ENCODE measurements at places on chromosomes 7 and 10.

- no peak for DNase-seq
Measured at GRCh38 chr10:101563007-101563406, 25.1 kb downstream of the POLL start.

DNA sequence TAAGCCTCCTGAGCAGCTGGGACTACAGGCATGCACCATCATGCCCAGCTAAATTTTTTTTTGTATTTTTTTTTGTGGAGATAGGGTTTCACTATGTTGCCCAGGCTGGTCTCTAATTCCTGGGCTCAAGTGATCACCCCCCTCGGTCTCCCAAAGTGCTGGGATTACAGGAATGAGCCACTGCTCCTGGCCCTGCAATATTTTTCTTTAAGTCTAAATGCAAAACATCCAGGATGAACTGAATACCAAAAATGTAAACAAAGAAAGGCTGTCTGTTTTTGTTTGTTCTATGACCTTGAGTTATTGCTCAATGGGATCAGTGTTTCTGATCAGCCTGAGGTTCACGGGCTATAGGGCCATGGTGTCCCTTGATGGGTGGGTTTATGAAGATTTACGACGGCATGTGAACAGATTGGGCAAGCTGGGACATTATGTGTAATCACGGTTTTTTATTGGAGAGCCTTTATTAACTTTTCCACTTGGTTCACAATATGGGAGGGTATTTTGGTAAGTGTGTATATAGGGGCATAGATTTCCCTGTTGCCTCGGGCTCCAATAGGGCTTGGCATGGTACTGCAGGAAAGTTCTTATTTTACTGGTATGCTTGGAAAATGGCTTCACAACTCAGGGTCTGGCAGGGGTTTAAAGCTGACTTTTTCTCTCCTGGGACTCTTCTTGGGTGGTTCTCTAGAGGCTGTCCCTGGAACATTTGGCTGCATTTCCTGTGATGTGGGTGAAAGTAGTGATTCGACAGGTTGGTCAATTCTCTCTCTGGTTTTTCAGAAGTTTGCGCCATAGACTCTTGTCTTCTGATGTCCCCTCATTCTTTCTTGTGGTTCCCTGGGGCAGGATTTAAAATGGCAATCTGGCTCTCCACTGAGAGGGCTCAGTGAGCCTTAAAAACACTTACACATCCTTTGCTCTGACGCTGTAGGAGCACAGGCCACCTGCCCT, 41.6 kb downstream of the MRPS33 start:
- no peak for DNase-seq

DNA sequence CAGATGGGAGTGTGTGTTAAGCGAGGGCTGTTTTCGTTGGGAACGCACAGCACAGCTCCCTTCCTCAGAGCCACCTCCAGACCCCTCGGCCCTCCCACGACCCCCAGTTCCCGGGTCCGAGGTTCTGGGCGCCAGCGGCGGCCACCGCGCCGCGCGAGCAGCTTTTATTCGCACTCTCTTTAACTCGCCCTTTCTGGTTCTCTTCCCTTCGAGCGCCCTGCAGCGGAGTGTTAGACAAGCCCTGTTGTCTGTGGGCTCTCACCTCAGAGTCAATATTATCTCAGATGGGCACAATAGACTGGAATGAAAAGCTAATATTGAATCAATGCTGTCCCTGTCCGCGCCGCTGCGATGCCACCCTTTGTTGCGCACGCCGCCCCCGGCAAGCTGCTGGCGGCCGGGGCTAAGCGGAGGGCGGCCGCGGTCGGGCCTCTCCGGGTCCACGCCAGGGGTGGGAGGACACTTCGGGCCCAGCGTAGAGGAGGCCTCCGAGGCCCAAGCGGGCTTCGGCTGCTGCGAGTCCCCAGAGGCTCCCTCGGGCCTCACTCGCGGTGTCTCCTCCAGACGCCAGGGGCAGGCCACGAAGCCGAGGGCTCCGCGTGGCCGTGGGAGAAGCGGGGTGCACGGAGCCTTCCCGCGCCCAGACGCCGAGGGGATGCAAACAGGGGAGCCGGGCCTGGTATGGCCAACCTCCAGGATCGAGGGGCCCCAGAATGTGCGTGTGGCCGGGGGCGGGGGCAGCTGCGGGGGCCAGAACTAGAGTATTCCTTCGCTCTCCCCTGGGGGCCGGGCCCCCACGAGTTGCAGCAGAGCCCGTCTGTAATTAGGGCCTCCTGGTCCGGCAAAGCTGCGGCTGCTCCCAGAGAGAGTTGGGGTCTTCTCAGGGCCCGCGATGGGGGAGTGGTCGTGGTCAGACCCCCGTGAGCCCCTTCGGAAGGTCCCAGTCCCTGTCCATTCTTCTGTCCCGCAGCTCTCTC, 7.9 kb upstream of the EMX2 start:
- DNase-seq: no peak

- DNase-seq: no peak
Measured at GRCh38 chr7:143467724-143468123, 9.9 kb upstream of the TAS2R41 start.

DNA sequence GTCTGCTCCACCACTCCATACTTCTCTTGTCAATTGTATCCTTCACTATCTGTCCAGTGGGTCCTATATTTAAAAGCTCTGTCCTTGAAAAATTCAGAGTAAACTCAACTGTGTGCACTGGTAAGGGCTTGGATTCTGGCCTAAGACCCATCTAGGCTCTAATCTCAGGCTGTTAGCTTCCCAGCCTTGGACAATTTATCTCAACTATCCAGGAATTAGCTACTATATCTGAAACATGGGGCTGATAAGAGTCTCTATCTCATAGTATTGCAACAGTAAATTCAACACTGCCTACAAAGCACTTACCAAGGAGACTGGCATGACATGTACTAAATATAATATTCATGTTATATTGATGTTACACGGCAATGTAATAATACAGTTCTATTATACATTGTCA, 303.4 kb downstream of the XPNPEP1 start:
- no peak for DNase-seq

DNA sequence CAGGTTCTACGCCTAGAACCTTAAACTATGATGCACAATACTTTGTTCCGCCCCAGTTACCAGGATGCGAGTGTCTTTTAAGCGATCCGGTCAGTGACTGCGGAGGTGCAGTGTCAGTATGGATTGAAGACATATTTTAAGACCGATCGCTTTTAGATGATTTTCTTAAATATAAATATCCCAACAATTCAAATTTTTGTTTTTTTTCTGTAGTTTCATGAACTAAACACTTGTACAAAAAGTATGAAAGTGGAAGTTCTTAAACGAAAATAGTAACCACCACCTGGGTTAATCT, 835 bp downstream of the COMMD3 start:
- no peak for DNase-seq

DNA sequence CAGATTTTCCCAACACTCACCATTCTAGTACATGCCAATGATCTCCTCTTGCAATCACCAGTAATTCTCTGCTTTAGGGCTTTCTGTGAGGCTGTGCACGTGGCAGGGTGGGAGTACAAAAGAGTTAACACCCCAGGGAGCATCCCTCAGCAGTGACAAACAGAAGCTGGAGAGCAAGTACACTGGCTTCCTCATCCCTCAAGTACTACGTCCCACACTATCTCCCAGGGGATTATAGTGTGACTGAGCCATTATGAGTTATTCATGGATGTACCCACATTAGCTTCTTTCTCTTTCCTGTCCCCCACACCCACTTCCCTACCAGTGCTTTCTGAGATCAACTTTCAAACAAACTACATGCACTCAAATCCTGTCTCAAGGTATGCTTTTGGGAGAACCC, 1216.5 kb upstream of the AUTS2 start:
- no peak for DNase-seq

Data from activated B cell treated with CpG ODN at 0.5 μM for 24 hours (primary cell).